ENCODE measurements at places on chromosomes 11 and 22.

DNA sequence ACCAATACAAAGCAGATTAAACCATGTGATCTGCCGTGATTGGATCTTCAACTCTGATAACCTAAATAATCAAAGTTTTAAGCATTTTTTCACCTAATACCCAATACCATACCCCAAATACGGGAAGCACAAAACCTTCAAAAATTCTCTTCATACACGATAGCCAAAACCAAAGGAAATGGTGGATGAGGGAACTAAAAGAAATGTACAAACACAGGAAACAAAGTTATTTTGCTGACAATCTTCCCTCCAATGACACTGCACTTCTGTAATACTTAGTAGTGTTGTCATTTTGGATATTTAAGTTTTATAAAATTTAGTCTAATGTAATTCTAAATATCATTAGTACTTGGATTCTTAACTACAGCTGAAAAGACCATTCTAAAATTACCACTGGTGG lies 27.0 kb downstream of the CSTF3 start:
- H3K27me3 ChIP-seq, result no peaks in the 10 kb centered on the region
- no peak overlapping the region for H3K4me3 ChIP-seq
- H3K36me3 ChIP-seq, result peaks cover 2% of the 10 kb centered on the region
- H3K4me1 ChIP-seq, result no peaks in the 10 kb centered on the region

DNA sequence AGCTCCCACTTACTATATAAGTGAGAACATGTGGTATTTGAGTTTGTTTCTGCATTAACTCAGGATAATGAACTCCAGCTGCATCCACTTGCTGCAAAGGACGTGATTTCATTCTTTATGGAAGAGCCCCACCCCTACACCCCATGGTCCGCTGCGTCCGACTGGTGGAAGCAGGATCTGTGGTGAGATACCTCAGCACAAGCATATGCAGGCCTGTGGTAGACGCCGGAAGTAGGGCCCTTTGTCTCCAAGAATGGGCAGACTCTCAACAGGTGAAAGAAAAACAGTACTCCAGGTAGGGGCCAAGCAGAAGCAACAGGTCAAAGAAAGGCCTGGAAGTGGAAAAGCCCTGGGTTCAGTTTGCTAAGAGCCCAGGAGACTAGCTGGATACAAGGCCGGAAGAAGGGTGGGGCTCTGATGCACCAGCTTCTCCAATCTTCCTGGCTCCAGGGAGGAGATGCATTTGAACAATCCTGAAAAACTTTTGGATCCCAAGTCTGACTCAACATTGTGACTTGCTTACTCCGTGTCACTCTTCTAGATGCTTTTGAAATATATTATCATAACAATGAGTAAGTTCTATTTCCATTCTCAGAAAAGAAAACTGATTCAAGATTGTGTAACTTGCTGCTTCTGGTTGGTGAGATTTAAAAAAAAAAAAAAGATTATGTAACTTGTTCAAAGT lies 30.4 kb downstream of the NEAT1 start:
- peaks cover 2% of the 10 kb centered on the region for H3K36me3 ChIP-seq
- H3K27ac ChIP-seq, result no peak overlapping the region
- DNase-seq, result no peak
- H3K4me3 ChIP-seq, result no peak overlapping the region
- peaks cover 5% of the 10 kb centered on the region for H3K27me3 ChIP-seq

- H3K4me3 ChIP-seq, result peak overlapping the region; percentile 5
- H3K27me3 ChIP-seq, result peaks cover 24% of the 10 kb centered on the region
- H3K27ac ChIP-seq, result no peak overlapping the region
- no peaks in the 10 kb centered on the region for H3K36me3 ChIP-seq
Measured at GRCh38 chr11:72642884-72643522, 31.2 kb downstream of the PDE2A start.

- no peak for DNase-seq
- H3K27ac ChIP-seq, result peak overlapping the region; percentile 38
- H3K4me1 ChIP-seq, result peaks cover 3% of the 10 kb centered on the region
- H3K4me3 ChIP-seq, result no peak overlapping the region
Measured at GRCh38 chr11:117849781-117850414, 25.4 kb upstream of the FXYD2 start.

DNA sequence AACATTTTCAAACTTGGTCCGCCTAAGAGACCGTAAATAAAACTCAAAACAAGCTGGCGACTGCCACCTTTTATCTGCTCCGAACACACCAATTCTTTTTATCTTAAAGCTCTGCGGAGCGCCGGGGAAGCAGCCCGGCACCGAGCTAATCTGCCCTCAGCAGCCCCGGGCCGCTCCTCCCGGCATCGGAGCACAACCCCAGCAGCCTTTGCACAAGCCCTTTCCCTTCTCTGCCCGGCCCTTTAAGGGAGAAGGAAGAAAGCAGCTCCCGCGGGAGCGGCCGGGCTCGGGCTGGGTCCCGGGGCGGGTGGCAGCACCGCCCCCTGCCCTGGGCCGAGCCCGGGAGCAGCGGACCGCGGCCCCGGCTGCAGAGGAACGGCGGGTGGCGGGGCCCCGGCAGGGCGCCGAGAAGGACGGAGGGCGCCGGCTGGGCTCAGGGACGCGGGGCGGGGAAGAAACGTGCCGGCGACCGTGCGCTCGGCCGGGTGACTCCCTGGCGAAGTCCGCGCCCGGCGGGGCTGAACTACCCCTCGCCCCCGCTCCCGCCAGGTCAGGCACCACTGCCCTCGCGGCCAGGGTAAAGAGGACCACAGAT lies 133.6 kb upstream of the C11orf58 start:
- H3K27me3 ChIP-seq, result peaks cover 31% of the 10 kb centered on the region
- H3K27ac ChIP-seq, result peak overlapping the region; percentile 94
- no peaks in the 10 kb centered on the region for H3K36me3 ChIP-seq
- no peak for DNase-seq
- H3K4me3 ChIP-seq, result peak overlapping the region; percentile 83
- H3K4me1 ChIP-seq, result peaks cover 12% of the 10 kb centered on the region

DNA sequence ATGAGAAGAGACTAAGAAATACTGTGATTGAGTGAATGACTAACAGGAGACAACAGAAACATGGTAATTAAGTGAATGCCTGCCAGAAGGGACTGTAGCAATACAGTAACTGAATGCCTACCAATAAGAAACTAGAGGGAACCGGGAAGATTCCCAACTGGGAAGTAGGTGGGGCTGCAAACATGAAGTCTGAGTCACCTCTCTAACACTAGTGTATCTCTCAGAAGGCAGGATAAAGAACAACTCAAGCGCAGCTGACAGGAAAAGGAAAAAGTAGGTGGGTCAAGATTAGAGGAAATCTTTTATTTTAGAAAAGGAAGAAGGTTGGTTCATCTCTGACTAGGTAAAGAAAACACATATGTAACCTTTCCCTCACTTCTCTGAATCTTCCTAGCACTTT lies 14.0 kb downstream of the C11orf42 start:
- H3K27ac ChIP-seq, result no peak overlapping the region
- no peak overlapping the region for H3K4me3 ChIP-seq
- H3K4me1 ChIP-seq, result no peaks in the 10 kb centered on the region
- no peaks in the 10 kb centered on the region for H3K27me3 ChIP-seq
- no peak for DNase-seq
- peaks cover 13% of the 10 kb centered on the region for H3K36me3 ChIP-seq

GRCh38 chr11:61675826-61676225 lies 4.4 kb upstream of the DAGLA start:
- DNase-seq, result no peak
- no peaks in the 10 kb centered on the region for H3K27me3 ChIP-seq
- H3K4me3 ChIP-seq, result no peak overlapping the region
- H3K36me3 ChIP-seq, result peaks cover 5% of the 10 kb centered on the region
- peaks cover 19% of the 10 kb centered on the region for H3K4me1 ChIP-seq
- no peak overlapping the region for H3K27ac ChIP-seq

DNA sequence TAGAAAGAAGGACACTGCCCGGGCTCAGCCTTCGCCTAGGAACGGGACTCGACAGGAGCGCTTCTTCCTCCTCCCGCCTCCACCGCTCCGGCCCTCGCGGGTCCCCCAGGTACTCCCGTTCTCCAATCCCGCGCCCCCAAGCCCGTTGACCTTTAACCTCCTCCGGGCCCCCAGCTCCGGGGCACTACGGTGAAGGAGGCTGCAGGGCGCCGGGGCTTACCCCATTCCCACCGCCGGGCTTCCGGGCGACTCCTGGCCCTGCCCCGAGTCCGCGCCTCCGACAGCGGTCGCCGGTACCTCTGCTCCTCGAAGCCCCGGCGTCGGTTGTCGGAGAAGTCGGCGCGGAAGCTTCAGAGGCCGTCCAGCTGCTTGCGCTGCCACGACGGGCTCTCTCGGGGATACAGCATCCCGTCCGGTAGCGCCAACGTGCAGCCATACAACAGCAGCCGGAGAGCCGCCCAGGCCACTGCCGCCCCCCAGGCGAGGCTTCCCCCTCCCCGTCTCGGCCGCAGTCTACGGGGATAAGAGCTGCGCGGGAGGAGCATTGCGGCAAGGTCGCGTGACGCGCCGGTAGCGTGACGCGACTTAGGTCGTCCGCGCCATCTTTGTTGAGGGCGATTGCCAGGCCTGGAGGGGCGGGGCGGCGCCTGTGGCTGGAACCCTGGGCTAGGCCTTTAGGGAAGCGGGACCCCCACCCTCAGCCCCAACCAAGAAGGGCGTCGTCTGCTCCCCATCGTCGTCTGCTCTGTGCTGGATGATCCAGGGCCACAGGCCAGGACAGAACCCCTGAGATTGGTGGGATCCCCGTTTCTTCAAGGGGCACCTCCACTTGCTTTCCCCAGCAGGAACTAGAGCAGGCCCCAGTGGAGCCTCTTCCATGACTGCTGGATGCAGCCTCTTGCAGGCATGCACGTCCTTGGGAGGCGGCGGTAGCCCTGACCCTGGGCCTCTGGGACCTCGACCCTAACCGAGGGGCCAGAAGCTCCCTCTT lies 26.3 kb downstream of the RGL4 start:
- H3K27me3 ChIP-seq, result no peaks in the 10 kb centered on the region
- peak overlapping the region; percentile 75 for H3K4me3 ChIP-seq
- peak overlapping the region; percentile 71 for H3K27ac ChIP-seq
- peak; percentile 64 for DNase-seq
- peaks cover 6% of the 10 kb centered on the region for H3K36me3 ChIP-seq

DNA sequence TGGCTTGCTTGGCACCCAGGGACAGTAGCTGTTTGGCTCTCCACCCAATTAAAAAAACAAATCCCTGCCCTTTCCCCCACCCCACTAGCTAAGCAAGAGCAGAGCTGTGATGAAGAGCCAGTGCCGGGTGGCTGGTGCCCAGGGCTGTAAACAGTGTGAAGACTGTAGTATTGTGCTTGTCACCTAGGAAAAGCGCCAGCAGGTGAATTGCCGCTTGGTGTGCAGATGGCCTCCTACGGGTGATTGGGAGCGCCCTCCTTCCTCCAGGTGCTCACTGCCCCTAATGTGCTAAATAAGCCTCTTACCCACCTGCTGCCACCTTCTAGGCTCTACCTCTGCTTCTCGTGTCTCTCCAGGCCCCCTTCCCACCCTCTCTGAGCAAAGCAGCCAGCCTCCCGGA lies 18.4 kb upstream of the RAPSN start:
- H3K27ac ChIP-seq, result peak overlapping the region; percentile 90
- no peak overlapping the region for H3K4me3 ChIP-seq
- no peak for DNase-seq
- H3K4me1 ChIP-seq, result peaks cover 31% of the 10 kb centered on the region

DNA sequence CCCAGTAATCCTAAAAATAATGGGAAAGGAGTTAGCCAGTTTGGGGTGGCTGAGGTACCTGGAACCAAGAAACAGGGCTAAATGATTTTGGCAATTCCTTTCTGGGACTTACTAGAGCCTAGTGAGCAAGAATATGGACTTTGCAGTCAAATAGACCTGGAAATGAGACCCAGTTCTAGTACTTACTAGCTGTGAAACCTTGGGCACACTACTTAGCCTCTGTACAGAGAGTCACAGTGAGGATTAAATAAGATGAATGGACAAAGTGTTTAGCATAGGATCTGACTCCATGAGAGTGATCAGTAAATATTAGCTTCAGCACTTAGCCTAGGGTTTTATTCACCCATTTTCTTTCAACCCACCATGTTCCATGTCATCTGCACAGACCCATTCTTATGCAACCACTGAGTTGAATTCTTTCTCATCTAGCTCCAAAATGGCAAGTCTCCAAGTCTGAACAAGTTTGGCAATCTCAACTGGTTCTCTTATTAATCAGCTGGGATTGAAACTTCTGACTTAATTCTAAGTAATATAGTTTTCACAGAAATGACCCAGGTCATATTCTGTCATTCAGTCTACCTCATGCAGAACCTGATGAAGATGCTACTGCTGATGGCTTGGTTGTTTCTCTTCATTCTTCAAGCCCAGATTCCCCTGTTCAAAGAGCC lies 15.0 kb upstream of the SORL1 start:
- no peak overlapping the region for H3K27ac ChIP-seq
- H3K4me1 ChIP-seq, result no peaks in the 10 kb centered on the region
- peaks cover 10% of the 10 kb centered on the region for H3K27me3 ChIP-seq
- H3K36me3 ChIP-seq, result no peaks in the 10 kb centered on the region
- H3K4me3 ChIP-seq, result no peak overlapping the region

DNA sequence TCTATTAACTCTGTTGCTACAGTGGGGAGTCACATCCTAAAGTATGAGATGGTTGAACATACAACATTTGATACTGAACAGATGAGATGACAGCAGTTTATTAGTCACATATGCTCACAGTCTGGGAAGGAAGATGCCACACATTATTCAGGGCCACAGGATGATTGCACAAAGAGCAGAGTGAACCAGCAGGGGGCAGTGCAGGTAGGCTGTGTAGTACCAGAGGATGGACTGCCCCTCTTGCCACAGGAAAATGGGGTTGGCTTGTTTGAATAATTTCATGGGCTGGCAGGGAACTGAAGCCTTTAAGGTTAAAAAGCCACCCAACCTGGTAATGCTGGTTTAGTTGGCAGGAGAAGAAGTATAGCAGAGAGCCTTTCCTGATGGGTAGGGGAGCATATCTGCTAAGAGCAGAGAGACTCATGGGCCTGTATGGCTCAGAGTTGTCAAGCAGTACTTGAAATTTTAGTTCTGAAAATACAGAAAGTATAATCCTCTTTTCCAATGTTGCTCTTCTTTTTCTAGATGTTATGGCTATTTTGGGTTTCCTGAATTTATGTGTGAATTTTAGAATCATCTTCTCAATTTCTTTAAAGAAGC lies 180.4 kb upstream of the B3GAT1 start:
- no peaks in the 10 kb centered on the region for H3K36me3 ChIP-seq
- DNase-seq, result peak; percentile 40
- H3K4me1 ChIP-seq, result no peaks in the 10 kb centered on the region
- no peak overlapping the region for H3K27ac ChIP-seq
- H3K27me3 ChIP-seq, result peaks cover 16% of the 10 kb centered on the region

DNA sequence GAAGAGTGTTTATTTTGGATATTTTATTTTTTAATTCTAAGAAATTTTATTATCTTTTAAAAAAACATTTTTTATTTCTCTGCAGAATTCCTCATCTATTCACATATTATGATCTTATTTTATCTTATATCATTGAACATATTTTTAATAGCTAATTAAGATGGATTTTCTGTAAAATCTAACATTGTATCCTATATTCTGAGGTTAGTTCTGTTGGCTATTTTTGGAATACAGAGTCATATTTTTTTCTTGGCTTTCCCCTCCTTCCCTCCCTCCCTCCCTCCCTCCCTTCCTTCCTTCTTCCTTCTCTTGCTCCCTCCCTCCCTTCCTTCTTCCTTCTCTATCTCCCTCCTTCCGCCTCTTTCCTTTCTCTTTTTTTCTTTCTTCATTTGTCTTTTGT lies 2326.6 kb upstream of the RAG2 start:
- H3K4me1 ChIP-seq, result no peaks in the 10 kb centered on the region
- no peaks in the 10 kb centered on the region for H3K27me3 ChIP-seq
- no peak overlapping the region for H3K4me3 ChIP-seq
- H3K36me3 ChIP-seq, result no peaks in the 10 kb centered on the region
- H3K27ac ChIP-seq, result no peak overlapping the region
- no peak for DNase-seq

- H3K4me1 ChIP-seq, result peaks cover 4% of the 10 kb centered on the region
- no peaks in the 10 kb centered on the region for H3K36me3 ChIP-seq
- no peak overlapping the region for H3K4me3 ChIP-seq
- H3K27ac ChIP-seq, result no peak overlapping the region
- H3K27me3 ChIP-seq, result peaks cover 17% of the 10 kb centered on the region
Measured at GRCh38 chr11:70241709-70242108, 28.8 kb upstream of the PPFIA1 start.

Data from progenitor cell of endocrine pancreas (in vitro differentiated cells).